KBM-7 (cell line): ENCODE measurements at places on chromosomes 11 and 22.
A peak's percentile ranks its signal among the peaks of the same experiment; 100 is the strongest.

GRCh38 chr11:10380921-10381320, 74.1 kb upstream of the AMPD3 start:
- no peak for DNase-seq

- no peak for DNase-seq
Observed at GRCh38 chr22:50436841-50437341, 37.9 kb downstream of the SBF1 start.

DNA sequence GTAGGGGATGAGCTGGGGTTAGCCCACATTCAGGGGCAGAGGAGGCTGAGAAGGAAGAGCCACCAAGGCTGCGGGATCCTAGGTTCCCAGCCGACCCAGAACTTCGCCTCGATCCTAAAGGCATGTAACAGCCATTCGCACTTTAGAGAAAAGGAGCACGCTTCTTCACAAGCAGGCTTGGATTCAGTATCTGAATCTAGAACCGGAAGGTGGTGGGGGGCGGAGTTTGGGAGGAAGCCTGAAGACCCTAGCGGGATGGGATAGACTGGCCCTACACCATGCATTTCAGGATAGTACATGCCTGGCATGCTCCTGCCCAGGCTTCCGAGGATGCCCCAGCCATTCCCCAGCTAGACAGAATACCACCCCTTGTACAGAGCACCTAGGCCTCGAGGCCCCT, 4.4 kb downstream of the SCARF2 start:
- no peak for DNase-seq

DNA sequence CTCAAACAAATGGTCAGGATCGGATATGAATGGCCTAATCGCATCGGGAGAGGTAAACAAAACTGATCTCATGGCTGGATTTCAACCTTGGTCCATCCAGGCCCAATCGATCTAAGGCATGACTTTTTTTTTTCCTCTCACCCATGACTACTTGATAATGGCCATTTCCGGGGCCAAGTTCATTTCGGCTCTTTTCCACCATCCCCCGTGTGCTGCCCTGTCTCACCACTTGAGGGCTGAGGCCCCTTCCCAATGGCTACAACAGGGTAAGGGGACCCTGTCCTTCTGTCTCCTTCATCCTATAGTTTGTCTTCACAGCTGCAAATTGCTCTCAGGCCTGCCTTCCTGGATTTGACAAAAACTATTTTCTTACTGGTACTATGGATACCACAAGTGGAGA, 26.7 kb downstream of the GRAP2 start:
- no peak for DNase-seq

DNA sequence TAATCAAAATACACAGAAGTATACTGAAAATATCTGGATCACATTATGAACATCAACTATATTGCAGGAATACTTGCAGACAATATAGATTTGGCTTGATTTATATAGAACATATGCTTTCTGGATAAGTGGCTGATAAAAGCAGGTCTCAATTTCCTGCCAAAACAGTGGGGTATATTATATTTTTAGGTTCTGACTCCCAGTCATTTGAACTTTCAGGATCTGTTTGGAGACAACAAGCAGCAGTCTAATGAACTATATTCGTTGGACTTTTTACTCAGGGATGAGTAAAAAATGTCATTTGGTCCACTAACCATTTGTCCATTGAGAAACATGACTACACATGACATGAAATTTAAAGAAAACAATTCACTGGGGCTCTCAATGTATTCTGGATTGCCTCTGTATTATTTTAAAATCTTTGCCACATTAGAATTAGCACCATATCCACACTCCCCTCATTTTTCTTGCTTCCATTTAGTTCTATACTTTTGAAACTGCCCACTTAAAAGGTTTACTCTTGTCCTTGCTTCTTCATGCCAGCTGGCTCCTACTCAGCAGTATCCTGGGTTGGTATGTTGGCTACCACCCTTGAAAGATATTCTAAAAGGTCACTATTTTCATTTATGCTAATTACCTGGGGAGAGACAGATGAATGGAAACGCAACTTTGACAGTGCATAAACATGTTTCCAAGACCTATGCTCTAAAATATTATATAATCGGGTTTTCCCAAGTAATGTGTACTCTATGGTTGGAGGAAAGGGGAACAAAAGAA, 153.0 kb downstream of the APOL5 start:
- no peak for DNase-seq

- no peak for DNase-seq
Observed at GRCh38 chr11:96303064-96303463, 39.9 kb downstream of the MAML2 start.

GRCh38 chr11:1201395-1202153, 21.3 kb upstream of the MUC5B start:
- DNase-seq: no peak

GRCh38 chr11:70470127-70470526, 71.8 kb downstream of the CTTN start:
- DNase-seq: peak; percentile 89

- DNase-seq: no peak
Observed at GRCh38 chr22:45268167-45268957, 16.4 kb upstream of the UPK3A start.

DNA sequence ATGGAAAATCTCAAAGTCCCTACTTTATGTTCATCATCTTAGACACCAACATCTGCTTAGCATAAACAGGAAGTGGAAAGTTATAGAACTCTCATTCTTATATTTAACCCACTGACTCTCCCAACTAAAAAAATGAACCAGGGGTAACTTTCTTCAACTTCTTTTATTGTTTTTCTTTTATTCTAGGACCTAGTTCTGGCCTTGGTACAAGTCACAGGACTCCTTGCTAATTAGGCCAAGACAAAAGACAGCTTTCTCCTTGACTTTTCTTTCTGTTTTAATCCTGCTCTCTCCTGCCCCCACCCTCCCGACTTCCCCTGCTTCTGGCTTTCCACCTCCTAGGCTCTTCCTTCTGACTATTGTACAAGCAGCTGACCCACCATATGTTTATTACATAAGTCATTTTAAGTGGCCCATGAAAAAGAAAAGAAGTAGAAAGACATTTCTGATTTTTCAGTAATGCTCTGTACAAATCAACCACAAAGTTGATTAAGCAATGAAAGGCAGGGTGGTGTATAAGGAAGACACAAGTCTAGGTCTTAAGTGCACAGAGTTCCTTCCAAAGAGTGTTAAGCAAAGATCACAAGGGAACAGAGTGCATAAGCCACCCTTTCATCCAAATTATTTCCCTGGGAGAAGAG, 18.3 kb downstream of the JAML start:
- DNase-seq: peak; percentile 62

DNA sequence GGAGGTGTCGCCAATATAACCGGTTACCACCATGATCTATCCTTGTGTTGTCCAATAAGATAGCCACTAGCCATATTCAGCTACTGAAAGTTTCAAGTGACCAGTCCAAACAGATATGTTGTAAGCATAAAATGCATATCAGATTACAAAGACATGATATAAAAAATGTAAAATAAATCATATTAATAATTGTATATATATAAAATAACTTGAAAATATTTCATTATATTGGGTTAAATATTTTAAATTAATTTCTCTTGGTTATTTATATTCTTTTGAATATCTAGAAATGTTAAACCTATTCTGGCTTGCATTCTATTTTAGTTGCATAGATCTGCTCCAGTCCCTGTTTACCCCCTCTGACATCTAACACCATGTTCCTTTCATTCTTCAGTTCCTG, 121.7 kb upstream of the SEZ6L start:
- DNase-seq: no peak

GRCh38 chr11:3904228-3904627, 48.8 kb downstream of the STIM1 start:
- no peak for DNase-seq

- no peak for DNase-seq
Observed at GRCh38 chr11:76615950-76616349, 54.6 kb downstream of the LRRC32 start.

- no peak for DNase-seq
Observed at GRCh38 chr11:57896361-57897145, 127.1 kb upstream of the OR9Q1 start.

- DNase-seq: no peak
Observed at GRCh38 chr22:18114976-18115652, 4.5 kb downstream of the TUBA8 start.

GRCh38 chr11:3375552-3375951, 3.4 kb downstream of the ZNF195 start:
- no peak for DNase-seq

DNA sequence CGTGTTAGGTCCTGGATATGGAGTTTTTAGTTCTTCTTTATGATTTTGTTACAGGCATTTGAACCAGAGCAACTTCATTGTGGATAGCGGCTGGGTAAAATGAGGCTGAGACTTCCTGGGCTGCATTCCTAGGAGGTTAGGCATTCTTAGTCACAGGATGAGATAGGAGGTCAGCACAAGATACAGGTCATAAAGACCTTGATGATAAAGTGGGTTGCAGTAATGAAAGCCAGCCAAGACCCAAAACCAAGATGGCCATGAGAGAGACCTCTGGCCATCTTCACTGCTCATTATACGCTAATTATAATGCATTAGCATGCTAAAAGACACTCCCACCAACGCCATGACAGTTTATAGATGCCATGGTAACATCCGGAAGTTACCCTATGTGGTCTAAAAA, 23.4 kb upstream of the CLMP start:
- no peak for DNase-seq

DNA sequence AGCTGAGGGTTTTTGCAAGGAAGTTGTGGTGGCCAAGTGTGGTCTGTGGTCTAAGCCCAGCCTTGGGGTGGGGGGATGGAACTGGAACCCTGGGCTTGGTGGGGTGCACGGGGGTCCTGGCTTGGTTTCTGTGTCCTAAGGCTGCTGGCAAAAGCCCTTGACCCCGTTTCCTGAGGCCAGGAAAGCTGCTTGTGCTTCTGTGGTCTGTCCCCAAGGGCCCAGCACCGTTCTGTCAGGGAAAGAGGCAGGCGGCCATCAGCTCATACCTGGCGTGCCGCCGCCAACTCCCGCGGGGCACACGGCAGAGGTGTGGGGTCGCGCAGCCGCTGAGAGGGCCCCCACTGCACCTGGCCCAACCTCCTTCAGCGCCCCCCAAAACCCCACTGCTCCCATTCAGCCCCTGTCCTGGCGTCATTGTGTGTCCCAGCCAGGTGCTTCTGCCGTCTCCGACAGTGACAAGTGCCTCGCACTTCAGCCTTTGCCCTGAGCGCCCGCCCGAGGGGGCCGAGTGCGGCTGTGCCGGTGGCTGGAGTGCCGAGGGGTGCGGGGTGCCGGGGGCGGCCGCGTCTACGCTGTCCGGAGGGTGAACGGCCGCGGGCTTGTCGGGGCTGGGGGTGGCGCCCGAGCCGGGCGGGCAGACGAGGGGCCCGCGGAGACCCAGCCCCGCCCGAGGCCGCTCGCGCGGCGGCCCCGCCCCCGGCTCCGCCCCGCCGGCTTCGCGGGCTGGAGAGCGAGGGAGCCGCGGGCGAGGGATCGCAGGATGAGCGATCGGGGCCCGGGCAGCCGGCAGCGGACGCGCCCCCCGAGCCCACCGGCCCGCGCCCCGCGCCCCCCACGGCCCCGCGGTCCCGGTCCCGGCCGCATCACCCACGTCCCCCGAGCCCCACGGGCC, at the start of gene CNIH2:
Gene CNIH2 (plus strand): TSS at position 705 of the 892 bp plus-strand sequence. CDS start 282 bp downstream, outside the sequence.
- DNase-seq: peak; percentile 46

DNA sequence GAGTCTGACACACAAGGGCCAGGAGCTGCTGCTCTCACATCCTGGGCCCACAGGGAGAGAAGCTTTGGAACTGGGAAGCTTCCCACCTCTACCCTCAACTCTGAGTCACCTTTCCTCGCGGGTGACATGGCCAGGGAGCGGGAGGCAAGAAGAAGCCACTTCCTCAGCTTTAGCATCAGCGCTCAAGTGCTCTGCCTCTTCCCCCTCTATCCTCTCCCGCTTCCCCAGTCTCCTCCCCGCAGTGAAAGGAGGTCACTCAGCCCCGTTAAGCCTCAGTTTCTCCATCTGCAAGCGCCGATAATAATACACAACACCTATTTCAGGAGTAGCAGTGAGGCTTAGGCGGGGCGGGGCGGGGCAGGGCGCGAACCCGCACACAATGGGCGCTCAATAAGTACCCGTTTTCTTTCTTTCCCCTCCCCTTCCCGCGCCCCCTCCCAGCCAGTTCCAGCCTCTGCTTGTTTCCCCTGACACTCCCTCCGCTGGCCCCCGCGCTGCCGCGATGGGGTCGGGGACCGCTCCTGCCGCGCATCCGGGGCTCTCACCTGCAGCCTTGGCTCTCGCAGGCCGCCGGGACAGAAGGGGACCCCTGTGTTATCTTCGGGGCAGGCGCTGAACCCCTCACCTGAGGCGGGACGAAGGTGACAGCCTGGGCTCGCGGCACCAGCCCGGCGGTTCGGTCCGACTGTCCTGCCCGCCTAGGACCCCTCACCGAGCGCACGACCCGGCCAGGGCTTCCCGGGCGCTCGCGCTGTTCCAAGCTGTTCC, 892 bp downstream of the GDPD5 start:
- peak; percentile 44 for DNase-seq

DNA sequence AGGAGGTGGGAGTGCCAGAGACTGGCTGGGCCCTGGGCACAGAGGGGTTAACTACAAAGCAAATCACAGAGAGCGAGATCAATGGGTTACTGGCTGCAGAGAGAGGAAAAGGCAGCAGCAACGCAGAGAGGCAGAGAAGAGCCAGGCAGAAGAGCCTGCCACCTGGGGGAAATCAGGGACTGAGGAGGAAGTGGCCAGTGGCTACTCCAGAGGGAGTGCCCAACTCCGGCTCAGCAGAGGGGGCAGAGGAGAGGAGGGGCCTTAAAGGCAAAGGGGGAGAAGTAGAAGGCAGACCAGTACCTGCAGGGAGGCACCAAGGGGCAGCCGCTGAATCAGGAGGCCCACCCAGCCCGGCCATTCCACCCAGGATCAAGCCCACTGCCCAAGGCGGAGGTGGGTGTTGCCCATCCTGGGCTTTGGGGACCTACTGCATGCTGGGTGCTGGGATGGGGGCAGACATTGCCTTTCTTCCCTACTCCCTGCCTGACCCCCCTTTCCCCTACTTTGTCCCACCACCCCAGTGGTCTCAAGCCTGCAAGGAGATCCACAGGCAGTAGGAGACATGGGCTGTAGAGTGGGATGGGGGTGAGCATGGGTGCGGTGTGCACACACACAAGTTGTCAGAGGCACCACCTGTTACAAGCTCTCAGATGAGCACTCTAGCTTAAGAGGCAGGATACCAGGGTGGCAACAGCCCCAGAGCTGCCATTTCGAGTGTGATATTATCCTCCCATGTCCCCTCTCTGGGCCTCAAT, 926 bp upstream of the GALR3 start:
- DNase-seq: no peak

- DNase-seq: peak; percentile 37
Observed at GRCh38 chr22:19085233-19085718, 36.9 kb downstream of the DGCR2 start.

DNA sequence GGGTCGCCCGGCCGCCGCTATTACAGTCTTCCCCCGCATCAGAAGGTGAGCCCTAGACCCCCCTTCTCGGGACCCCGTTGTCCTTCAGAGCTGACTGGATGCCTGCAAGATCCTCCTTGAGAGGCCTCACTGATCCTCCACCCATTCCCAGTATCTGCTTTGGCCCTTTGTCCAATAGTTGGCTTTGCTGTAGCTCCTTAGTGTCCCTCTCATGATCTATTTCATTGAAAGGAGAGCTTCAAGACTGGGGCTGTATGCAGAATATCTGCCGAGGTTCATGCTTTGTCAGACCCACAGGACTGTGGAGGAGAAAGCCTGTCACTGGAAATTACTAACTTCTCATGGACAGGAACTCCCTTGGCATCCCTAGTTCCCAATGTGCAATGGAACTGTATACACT, 499 bp downstream of the DLAT start:
- DNase-seq: no peak
